ENCODE measurements at places on chromosomes 2 and 18.

DNA sequence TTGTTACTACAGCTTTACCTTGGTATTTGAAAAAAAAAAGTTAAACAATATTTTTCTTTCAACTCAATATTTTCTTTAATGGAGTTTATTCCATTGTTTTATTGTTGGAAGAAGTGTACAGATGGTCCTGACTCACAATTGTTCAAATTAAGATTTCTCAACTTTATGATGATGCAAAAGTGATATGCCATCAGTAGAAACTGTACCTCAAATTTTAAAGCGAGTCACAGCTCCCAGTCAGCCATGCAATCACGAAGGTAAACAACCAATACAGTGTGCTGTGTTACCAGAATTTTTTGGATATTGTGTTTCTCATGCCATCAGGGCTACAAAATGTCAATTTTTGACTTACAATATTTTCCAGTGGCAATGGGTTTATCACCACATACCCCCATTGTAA lies 54.0 kb upstream of the COL5A2 start:
- no peak for DNase-seq

DNA sequence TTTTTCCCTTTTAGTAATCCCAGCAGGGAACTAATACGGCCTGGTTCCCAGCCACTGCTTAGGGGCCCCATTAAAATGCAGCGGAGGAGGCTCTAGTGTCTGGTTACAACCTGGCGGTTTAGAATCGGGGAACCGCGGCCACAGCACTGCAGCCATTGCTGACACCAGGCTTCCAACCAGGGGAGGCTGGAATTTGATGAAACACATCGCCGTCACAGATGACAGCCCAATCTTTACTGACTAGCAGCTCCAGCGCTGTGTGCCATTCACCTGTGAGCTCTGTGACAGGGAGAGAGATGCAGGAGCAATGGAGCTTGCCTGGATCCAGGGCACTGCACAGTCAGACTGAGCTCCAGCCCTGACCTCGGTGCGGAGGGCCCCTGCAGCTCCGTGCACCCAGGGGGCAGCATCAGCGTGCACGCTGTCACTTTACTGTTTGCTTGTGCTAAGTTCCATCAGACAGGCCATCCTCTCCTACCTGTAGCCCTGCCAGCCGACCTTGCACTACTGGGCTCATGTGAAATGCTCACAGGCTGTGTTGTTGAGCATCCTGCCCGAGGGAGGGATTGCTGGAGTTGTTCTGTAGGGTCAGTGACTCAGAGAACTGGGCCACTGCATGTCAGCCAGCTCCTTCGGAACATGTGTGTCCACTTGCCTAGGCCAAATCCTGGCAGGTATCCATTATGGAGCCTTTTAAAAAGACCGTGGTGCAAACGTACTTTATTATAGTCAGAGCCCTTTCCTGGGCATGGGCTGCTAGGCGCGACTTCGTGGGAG lies 203.5 kb downstream of the SEPTIN10 start:
- DNase-seq: peak; percentile 50

- no peak for DNase-seq
Observed at GRCh38 chr2:160141419-160141818, 58.7 kb downstream of the ITGB6 start.

DNA sequence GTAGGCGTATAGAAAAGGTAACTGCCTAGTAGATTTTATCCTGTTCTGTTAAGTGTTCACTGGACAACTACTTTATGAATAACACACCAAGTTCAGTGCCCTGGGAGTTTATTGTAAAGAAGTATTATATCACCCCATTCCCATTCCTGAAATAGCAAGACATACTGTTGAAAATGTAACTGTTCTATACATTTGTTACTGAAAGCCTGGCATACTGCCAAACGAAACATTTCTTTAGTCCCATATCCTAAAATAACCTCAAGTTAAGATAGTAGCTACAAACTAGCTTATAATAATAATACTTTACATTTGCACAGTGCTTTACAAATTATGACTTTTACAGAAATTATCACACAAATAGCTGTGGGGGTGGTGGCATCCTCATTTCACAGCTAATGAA lies 25.1 kb downstream of the SPDYA start:
- DNase-seq: no peak

DNA sequence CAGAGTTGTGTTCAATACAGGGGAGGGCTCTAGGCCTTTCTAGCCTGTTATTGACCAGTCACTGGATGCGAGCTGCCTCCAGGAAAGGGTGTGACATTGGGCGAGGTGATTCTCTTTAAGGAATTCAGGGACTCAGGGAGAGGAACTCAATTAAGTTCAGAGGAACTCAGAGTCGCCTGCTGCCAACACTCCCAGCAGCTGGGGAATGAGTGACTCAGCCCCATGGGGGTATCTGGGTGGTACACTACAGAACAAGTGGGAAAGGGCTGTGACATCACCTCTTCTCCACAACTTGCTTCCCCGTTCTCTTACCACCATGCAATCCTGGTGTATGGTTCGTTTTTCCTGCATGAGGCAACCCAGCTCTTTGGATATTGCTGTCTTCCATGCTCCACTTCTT lies 50.4 kb upstream of the CYRIA start:
- no peak for DNase-seq

GRCh38 chr2:96554293-96555145 lies 18.0 kb downstream of the ARID5A start:
- peak; percentile 47 for DNase-seq

DNA sequence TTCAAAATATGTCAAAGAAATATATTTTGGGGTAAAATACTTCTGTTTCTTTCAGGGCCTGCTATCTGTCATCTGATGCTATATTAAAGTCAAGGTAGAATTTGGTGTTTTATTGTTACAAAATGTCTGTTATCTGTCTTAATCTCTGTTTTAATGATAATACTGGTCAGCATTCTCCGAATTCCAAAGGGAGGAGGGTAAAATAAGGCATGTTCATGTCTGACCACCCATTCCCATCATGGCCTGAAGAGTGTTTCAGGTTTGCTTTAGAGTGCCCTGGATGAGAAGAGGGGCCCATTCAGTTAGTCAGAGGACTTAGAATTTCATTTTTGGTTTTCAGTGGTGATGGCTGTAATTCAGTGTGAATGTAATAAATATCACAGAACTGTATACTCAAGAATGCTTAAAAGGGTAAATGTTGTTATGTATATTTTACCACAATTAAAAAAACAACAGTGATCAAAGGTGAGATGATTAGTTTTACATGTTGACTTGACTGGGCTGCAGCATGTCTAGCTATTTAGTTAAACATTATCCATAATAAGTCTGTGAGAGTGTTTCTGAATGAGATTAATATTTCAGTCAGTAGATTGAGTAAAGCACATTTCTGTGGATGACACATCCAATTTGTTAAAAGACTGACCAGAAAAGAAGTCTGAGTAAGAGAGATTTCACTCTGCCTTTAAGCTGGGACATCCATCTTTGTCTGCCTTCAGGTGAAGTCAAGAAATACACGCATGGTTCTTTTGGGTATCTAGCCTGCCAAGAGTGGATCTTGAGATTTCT lies 467.9 kb upstream of the SYT4 start:
- no peak for DNase-seq

GRCh38 chr2:72619626-72620025 lies 206.2 kb downstream of the EXOC6B start:
- no peak for DNase-seq

DNA sequence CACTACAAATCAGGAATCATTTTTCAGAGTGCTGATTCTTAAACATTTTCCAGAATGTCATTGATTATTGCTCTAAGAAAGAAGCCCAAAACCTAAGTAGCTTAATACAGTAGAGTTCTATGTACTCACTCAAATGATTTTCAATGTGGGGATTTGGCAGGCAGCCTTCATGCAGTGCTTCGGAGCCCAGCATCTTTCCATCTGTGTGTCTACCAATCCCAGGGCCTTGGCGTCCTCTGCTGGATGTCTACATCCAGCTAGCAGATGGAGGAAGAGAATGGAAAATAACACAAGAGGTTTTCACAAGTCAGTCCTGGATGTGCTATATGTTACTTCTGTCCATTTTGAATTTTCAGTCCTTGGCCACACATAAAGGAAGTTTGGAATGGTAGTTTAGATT lies 151.8 kb downstream of the RDH14 start:
- no peak for DNase-seq

- no peak for DNase-seq
Observed at GRCh38 chr2:148402786-148403185, 241.8 kb upstream of the EPC2 start.

DNA sequence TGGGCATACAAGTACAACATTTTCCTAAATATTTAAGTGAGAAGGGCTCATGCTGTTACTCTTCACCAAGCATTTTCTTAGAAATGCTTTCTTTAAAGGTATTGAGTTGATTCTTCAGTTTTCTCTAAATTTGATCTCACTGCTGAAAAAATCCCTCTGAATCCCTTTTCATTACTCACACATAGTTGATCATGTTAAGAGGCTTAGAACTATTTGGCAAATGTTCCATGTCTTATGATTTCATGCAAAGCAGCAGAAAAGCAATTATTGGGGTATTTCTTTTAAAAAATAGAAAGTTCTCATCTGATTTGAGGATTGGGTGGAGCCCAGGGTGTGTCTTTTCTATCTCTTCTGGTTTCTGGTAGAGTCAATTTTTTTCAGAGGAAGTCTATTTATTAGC lies 1079.8 kb upstream of the ZEB2 start:
- no peak for DNase-seq

DNA sequence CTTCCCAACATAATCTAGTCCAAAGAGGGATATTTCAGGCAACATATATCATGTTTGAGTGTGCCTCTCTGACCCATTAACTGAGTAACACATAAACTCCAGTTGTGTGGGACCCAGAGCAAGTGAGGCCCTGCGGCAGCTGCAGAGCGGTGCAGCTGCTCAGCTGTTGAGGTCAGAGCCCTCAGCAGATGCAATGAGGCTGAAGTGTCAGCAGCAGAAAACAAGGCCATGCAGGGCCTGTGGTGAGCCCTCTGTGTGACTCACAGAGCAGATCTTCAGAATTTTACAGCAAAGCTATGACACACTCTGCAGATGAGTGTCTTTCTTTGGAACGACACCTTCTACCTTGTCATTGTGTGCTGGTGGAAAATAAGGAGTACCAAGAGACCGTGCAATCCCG lies 168.5 kb downstream of the CBLN2 start:
- no peak for DNase-seq

DNA sequence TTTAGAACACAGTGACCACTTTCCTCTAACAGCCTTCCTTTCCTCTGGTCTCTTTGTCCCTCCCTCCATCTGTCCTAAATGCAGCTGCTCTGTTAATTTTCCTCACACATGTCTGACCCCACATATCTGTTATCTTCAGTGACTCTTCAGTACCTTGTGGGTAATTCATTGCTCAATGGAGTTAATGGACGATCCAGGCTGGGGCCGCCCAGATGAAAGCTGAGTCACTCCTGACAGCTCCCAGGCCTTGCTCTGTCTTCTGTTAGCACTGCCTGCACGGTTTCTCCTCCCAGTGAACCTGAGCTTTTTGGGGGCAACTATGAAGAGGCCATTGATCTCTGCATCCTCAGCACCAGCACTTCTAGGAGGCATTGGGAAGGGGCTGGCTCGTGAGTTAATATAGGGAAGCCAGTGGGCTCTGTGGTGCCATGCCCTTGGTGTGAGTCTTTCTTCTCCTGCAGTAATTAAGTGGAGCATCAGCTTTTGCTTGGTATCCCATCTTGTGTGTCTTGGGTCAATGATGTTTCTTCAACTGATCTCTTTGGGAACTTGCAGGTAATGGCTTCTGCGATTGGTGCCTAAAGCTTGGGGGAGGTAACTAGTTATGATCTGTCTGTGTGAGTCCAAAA lies 67.3 kb downstream of the SNORC start:
- no peak for DNase-seq

Data from NCI-H526 treated with DMSO at 0.1 percent for 48 hours (cell line).